ENCODE measurements at places on chromosomes 4 and X.
A peak's percentile ranks its signal among the peaks of the same experiment; 100 is the strongest.

GRCh38 chrX:8960957-8961468 is 72.9 kb downstream of the FAM9B start:
- no peak for DNase-seq

DNA sequence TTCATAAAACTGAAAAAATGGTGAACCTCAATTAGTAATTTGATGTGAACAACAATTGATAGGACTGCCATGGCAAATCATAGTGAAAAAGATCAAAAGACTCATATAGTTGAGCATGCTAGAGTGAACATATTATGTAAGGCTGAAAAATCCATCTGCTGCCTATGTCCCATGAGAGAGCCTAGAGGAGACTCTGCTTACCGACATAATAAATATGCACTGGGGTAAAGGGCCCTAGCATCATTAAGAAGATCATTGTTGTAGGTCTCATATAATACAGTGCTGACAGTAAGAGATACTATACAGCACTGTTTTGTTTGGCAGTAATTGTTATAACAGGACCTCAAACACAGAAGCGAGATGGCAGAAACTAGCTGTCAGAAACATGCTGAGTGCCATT is 229.0 kb downstream of the PABPC4L start:
- no peak for DNase-seq

- peak; percentile 15 for DNase-seq
Measured at GRCh38 chrX:115940348-115940747, 230.2 kb upstream of the AGTR2 start.

DNA sequence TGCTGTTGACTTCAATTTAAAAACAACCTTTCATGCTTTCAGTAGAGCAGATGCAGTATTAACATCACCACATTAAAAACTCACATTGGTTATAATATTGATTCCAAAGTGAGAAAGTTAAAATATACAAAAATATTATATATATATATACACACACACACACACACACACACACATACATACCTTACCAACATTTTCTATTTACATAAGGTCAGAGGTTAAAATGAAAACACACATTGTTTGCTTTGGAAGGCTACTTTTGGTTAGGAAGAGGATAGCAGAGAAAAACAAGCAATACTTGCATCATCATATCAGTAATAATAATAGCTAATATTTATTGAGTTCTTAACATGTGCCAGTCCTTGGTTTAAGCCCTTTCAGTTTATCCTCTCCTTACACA is 226.5 kb downstream of the PPP4R3C start:
- DNase-seq: no peak

DNA sequence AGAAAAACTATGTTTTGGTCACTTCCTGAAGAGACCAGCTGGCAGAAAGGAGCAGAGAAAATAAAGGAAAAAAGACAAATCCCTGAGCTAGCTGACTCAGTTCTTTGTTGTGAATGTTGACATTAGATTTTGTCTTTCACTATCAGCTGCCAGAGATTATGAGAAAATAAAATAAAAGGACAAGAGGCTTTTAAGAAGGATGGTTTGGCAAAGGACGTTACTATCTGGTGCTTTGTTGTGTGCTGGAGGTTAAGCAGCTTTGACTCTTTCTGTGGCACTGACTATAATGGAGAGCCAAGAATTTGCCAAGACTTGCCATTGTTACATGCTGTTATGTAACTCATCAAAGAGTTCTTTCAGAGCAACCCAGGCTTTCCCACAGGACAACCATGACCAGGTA is 12.1 kb downstream of the ASB5 start:
- no peak for DNase-seq

DNA sequence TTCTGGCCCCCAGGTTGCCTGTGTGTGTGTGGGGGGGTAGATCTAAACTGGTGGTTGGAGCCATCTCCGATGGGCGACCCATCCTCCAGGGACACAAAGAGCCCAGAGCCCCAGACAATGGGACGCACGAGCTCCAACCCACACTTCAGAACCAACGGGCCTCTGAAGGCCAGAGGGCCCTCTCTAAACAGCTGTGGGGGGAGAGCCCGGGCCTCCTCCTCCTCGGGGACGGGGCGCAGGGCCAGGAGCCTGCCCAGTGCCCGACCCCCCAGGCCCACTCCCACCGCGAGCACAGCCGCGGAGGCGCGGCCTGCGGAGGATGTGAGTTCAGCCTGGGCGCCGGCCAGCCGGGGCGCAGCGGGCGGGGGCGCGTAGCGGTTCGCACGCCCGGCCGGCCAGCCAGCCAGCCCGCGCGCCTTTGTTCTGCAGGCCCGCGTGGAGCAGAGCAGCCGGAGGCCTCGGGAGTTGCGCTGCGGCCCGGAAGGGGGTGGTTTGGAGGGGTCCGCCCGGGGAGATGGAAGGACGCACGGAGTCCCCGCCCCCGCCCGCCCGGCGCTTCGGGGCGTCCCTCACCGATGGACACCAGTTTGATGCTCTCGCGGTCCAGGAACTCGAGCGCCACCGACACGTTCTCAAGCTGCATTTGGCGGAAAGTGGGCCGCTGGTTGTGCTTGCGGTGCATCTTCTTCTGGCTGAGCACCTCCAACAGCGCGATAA is 4.0 kb downstream of the FLNA start:
- no peak for DNase-seq

GRCh38 chr4:19969492-19969891 is 282.2 kb upstream of the SLIT2 start:
- no peak for DNase-seq

- no peak for DNase-seq
Measured at GRCh38 chrX:99421796-99422195, 988.3 kb downstream of the PCDH19 start.

GRCh38 chr4:152581536-152582160 is 45.8 kb upstream of the FBXW7 start:
- no peak for DNase-seq

- no peak for DNase-seq
Measured at GRCh38 chrX:109672239-109672638, 47.3 kb upstream of the KCNE5 start.

GRCh38 chrX:75989806-75990590 is 182.9 kb upstream of the PBDC1 start:
- no peak for DNase-seq

DNA sequence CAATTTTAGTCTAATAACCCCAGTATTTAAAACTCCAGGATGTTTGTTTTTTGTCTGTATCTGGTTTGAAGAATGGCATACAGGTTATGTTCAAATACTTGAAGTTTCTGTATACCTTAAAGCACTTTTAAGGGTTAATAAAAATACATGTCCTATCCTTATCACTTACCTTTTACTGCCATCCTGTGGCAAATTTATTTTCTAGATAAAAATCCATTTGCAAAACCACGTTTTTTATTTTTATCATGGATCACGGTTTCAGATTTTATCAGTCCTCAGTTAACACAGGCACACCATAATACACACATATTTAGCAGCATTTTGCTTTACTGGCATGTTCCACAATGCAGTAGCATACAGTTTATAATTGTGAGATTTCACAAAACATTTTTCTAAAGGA is 113.3 kb upstream of the H2AZ1 start:
- no peak for DNase-seq

DNA sequence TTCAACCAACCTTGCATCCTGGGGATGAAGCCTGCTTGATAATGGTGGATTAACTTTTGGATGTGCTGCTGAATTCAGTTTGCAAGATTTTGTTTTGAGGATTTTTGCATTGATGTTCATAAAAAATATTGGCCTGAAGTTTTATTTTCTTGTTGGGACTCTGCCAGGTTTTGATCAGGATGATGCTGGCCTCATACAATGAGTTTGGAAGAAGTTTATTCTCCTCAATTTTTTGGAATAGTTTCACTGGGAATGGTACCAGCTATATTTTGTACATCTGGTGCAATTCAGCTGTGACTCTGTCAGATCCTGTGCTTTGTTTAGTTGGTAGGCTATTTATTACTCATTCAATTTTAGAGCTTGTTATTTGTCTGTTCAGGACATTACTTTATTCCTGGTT is 340.3 kb upstream of the TRAM1L1 start:
- DNase-seq: no peak

GRCh38 chr4:184401397-184402171 is 72.8 kb downstream of the IRF2 start:
- DNase-seq: peak; percentile 76

Measured in NCI-H510A treated with DMSO at 0.1 percent for 48 hours (cell line).